ENCODE measurements at places on chromosomes 2 and 18.

GRCh38 chr2:8258406-8258805 is 423.4 kb upstream of the ID2 start:
- DNase-seq: no peak

DNA sequence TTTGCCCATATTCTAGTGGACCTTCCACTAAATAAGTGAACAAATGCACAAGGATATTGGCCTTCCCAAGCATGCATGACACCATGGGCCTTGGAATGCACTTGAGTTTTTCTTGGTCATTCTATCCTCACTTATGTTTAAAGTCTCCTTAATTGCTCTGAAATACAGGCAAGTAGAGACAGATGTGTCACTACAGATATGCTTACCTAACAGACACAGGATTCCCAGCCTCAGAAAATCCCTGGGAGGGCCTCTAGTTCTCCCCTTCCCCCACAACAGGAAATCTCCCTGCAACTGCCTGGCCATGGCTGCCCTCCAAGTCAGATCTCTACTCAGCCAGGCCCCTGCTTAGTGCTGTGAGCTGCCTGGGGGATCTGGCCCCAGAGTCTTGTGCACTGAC is 445.2 kb downstream of the IRS1 start:
- no peak for DNase-seq

DNA sequence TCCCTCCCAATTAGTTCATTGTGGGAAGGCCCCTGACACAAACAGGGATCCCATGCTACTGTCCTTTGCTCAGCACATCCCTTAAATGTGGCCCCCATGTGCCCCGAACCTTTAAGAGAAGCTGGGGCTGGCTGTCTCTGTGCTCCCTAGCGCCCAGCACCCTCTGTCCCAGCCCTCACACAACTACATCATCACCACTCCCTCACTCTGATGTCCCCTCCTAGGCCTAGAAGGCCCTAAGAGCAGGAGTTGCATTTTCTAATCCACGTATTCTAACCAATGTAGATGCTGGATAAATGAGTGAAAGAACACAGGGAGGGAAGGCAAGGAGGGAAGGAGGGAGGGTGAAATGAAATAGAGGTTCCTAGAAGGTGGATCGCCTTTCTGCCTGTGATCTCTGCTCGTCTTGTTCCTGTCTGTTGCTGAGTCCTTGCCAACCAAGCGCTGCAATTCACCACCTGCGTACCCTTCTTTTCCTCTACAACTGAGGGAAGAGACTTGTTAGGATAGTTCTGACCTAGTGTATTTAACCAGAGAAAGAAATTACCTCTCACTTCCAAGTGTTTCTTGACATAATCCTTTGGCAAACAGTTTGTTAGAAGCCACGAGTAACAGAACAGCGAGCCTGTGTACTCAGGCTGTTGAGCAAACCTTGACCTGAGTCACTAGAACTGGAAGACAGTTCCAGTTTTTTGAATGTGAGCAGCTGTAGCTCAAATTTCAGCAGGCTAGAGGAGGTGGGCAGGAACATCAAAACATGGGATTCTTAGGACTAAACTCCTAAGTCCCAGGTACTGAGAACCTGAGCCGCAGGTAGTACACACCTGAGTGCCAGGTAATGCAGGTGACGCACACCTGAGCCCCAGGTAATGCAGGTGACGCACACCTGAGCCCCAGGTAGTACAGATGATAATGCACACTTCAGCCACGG is 181.5 kb upstream of the ID2 start:
- peak; percentile 78 for DNase-seq

GRCh38 chr2:171514908-171515582 is 7.2 kb upstream of the CYBRD1 start:
- DNase-seq: no peak

DNA sequence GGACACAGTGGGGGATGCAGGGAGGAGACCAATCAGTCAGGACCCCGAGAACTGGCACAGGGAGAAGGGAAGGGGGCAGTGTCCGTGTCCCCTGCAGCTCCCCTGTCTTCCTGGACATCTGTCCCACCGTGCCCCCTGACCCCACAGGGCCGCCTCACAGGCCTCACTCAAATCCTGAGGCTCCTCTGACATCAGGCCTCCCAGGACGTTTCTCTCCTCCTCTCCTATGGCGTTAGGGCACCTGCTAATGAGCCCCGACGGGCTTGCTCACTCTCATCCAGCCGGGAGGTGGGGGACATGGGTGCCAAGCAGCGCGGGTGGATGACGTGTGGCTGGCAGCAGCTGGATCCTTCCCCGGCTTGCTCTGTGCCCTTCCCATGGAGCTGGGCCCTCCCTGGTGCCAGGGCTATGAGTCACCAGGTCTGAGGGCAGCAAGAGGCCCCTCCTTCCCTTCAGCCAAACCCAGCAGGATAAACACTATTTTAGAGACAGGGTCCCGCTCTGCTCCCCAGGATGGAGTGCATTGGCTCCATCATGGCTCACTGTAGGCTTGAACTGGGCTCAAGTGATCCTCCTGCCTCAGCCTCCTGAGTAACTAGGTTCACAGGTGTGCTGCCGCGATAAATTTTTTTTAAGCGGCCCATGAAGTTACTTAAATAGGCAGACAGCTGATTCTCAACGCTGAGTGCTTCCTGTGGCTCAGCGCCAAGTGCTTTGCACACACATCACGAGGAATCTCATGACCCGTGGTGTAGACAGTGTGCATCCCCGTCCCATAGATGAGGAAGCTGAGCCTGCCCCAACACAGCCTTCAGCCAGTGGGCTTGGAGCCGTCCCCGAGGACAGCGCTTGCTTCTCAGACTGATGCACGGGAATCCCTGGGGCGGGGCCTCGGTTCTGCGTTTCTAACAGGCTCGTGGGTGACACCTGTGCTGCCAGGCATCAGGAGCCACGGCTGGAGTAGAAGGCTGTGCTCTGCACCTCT is 64.5 kb upstream of the HDAC4 start:
- DNase-seq: peak; percentile 53

DNA sequence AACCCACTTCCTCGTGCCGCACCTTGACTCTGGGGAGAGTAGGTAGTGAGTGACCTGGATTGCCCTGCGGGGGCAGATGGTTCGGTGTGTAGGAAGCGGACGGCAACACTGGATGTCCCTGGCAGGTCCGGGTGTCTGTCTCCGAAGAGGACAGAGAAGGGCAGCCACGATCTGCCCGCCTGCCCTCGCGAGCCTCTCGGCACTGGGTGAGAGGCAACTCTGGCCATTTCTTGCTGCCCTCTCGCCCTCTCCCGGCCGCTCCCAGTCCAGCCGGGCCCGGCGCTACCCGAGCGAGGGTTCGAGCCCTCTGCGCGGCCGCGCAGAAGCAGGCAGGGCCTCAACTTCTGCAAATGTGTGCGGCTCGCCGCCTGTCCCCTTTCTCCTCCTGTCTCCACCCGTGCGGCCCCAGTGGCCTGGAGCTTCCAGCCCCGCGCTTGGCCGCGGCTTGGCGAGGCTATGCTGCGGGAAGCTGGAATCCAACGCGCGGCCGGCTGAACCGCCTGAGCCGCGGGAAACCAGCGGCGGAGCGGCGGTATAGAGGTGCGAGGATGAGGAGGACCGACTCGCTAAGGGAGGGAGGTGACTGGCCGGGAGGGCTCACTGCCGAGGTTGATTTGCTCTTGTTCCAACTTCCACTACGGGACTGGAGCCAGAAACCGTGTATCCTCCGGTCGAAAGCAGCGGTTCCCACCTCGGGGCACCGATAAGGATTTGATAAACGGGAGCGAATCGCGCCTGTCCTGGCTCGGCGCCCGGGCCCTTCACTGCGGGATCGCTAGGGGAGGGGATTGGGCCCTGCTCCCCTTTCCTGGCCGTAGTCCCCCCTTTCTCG is 1.5 kb downstream of the EPAS1 start:
- peak; percentile 75 for DNase-seq

DNA sequence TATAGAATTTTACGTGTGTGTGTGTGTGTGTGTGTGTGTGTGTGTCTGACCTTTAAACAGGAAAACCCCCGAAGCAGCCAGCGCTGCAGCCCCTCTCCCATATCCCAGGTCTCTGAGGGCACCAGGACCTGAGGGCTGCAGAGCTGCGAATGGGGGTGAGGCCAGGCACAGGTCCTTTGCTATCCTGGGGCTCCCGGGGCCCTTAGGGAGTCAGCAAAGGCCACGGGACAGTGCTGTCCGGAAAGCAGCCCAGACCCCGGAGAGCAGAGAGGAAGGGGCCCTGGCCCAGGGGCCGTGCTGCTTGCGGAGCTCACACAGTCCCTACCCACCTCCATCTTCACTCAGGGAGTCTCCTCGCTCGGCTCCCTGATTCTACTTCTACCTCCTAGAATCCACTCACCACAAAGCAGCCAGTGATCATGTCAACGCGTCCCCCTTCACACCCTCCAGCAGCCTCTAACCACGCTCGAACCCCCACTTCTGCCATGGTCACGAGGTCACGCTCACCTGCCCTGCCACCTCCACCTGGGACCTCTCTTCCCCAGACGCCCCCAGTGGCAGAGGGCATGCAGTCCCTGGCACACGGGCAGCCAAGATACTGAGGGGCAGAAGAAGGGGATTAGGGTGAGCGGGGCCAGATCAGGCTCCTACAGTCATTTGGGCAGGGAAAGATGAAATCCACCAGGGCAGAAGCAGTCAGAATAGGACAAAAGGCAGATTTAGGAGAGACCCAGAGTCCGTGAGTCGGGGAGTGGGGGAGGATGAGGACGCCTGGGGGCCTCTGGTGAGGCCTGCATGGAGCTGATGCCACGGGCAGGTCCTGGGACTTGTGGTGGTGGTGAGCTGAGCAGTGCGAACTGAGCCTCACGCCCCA is 86.7 kb downstream of the USP40 start:
- DNase-seq: no peak

DNA sequence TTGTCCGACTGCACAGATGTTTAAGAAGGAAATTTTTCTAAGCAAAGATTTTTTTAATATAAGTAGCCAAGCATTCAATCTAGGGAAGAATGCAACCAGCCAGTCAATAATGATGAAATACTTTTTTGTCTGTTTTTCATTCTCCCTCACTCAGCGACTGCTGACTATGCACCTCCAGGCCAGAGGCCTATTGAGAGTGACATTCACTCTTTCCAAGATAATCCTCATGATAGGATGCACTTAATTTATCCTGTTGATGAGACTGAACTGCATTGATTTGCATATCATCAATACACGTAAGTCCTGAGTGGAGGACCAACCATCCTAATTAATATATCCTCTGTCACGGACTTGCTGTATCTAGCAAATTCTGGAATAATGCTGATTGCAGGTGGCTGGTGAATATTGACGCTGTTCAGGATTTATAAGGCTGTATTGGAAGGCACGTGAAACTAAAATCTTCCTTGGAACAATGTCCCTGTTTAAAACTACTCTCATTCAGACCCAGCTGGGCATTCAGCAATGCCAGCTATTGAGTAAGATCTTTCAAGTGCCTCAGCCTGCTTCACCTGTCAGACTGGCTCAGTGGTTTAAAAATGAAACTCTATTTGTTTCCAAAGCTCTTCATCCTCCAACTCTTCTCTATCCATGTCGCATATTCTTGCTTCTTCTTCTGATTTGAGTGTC is 142.2 kb downstream of the MAP2 start:
- DNase-seq: peak; percentile 6

- no peak for DNase-seq
These were observed 21.5 kb upstream of the TXNL4A start for GRCh38 chr18:80009661-80010550.

GRCh38 chr2:69547984-69548715 is 95.4 kb downstream of the AAK1 start:
- no peak for DNase-seq

GRCh38 chr2:162164802-162165201 is 12.8 kb upstream of the GCG start:
- DNase-seq: no peak

DNA sequence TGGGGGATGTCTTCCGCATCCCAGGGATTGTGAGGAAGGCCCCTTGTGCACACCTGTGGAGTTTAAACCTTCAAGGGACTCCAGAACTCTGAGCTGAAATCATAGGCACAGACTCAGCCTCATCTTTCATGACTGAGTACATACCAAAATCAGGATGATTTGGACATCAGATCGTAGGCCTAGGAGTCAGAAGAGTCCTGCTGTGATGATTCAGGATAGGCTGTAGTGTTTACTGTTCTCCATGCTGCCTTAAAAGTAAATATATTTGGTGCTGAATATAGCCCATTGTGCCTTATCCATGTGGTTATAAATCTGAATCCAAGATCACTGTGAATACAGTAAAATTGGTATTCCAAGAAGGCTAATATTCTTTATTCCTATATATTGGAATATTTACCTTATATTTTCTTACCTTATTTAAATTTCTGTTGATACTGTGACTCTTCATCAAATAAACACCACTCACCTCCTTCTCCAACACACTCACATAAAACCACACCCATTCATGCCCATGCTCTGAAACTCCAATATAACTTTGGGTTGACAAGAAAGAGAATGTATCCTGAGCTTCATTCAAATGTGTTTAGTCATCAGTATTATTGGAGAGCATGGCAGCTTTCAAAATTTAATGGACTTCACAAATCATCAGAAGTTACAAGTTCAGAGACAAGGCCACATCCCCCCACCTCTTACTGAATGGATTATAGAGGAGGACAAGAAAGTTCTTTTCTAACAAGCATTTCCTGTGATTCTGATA is 561.4 kb upstream of the LINC00305 start:
- no peak for DNase-seq

DNA sequence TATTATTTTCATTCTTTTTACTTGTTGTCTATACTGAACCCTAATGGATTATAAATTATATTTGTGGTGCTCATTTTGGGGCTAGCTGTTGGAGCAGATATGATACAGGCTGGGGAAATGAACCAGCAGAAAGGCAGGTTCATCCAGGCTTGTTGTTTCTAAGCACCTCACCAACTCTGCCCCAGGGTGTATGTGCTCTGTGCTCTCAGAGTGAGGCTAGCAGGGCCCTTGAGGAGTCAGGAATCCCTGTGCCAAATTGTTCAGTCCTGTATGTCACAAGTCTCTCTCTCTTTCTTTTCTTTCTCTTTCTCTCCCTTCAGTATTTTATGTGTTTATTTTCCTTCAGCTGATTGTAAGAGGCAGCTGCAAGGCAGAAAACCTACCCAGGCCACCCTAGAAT is 181.1 kb upstream of the DPP10 start:
- DNase-seq: no peak

- no peak for DNase-seq
These were observed 127.9 kb downstream of the THADA start for GRCh38 chr2:43467891-43468290.

- DNase-seq: no peak
These were observed 184.9 kb downstream of the AFF3 start for GRCh38 chr2:99957332-99958133.

DNA sequence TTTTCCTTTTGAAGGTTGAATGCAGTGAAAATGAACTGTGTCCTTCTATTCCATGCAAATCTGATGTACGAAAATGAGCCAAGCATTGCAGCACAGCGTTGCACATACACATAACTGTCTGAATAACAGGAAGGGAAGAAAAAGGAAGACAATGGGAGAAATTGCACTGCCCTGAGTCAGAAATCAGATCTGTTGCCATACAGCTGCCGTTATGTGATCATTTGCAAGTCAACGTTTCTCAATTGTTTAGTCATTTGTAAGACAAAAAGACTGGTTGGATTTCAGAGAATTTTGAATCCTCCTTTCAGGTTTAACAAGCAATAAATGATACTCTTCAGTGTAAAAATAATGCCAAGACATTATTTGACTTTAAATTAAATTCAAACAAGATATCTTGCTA is 284.1 kb downstream of the DSEL start:
- no peak for DNase-seq

GRCh38 chr2:200788121-200788718 is 23.5 kb upstream of the BZW1 start:
- DNase-seq: no peak

All from stomach (tissue), 19 donors.